ENCODE measurements at places on chromosomes 1 and 21.
A peak's percentile ranks its signal among the peaks of the same experiment; 100 is the strongest.

GRCh38 chr1:94418664-94419655 is 771 bp downstream of the ABCD3 start:
- DNase-seq: no peak

- DNase-seq: no peak
These were observed 101.1 kb downstream of the CDC7 start for GRCh38 chr1:91601554-91602376.

DNA sequence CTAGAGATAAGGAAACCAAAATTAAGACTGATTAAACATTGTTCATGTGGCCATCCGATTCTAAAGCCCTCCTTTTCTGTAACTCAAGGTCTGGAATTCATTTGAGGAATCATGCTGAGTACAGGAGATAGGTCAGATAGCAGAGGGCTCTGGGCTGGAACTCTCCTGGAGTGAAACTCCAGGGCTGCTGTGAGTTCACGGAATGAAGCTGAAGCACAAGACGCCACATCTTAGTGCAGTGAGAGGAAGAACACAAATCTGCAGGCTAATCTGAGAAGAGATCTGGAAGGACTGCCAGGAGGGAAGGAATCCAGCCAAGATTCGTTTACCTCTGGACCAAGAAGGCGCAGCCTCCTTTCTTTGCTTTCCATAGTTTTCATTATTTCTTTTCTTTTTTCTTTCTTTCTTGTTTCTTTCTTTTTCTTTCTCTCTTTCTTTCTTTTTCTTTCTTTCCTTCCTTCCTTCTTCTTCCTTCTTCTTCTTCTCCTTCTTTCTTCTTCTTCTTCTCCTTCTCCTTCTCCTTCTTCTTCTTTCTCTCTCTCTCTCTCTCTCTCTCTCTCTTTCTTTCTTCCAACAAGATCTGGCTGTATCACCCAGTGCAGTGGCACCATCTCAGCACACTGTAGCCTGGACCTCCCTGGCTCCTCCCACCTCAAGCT is 74.8 kb upstream of the ATP1B1 start:
- no peak for DNase-seq

- no peak for DNase-seq
These were observed 16.2 kb upstream of the POFUT2 start for GRCh38 chr21:45303751-45304475.

DNA sequence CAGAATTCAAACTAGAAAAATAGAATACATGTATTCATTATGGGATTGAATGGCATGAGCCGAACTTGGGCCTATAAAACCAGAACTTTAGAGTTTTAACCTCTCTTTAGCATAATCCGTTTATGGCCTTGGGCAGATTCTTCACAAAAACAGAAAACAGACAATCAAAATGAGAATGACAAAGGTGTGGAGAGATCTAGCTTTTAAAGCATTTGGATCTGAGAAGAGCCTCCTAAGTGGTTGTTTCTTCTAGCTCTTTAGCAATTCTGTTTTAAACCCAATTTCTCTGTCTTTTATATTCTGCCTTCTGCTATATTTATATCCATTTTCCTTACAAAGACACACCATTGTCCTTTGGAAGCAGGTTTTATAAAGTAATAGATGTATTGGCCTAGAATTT is 160.2 kb downstream of the RPS6KC1 start:
- DNase-seq: no peak

DNA sequence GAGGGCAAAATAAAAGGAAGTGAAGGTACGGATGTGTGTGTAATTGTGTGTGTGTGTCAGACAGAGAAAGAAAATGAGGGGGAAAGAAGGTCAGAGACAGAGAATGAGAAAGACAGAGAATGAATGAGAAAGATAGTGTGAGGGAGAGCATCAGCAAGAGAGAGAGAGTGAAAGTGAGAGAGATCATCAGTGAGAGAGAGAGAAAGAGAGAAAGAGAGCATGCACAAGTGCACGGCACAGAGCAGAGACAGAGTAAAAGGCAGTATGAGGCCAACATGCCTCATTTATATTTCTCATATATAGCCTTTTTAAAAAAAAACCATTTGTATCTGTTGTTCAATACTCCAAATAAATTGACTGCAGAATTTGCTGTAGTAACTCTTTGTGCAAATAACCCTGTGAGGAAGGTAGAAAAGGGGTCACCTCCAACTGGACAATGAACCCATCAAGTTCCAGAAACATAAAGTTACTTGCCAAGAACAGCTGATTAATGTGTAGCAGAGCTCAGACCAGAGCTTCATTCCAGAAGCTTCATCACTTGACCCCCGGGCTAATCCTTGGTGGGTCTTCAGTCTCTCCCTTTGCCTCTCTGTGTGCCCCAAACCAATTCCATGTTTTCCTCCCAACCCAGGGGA is 1.2 kb downstream of the HSD3B2 start:
- no peak for DNase-seq

- no peak for DNase-seq
These were observed 154.9 kb downstream of the CRB1 start for GRCh38 chr1:197422993-197423392.

DNA sequence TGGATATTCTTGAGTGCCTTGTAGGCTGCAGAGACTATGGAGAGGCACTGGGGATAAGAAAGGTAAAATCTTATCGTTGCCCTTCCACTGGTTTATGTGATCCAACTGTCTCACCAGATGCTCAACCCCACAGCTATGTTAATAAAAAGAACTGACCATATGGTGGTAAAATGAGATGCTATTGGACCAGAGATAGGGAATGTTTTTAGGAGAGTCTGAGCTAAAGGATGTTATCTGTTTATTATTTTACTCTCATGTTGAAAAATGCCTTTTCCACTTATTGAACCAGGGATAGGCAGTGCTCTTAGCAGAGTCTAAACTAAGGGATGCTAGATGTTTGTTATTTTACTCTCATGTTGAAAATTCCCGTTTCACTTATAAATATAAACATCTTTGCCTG is 172.8 kb upstream of the GREM2 start:
- no peak for DNase-seq

DNA sequence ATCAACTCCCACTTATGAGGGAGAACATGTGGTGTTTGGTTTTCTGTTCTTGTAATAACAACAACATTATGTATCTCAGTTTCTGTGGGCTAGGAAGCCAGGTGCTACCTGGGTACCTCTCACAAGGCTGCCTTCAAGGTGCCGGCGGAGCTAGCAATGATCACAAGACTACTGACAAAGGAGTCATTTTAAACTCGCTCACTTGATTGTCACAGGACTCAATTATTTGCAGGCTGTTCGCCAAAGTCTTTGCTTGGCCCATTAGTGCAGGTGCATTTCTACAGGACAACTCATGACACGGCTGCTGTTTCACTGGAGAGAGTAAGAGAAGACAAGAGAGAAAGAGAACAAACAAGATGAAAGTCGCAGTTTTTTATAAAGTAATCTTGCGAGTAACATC is 1237.4 kb upstream of the TMPRSS15 start:
- no peak for DNase-seq

- no peak for DNase-seq
These were observed 41.0 kb downstream of the PKP1 start for GRCh38 chr1:201324306-201324705.

DNA sequence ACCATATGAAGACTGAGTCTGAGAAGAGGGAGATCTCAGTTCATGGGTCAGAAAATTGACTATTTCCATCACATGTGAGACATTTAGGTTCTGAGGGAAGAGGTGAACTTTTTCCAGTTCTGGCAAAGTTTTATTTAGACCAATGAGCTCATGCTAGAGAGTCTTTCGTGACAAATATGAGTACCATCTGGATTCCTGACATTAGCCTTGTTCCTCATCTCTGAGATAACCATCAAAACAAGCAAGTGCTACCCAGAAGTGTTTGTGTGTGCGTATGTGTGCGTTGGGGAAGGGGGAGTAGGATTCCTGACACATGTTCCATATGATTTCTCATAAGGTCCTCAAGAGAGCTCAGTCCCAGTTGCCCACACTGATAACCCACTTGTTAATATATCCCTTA is 120.6 kb downstream of the FASLG start:
- no peak for DNase-seq

DNA sequence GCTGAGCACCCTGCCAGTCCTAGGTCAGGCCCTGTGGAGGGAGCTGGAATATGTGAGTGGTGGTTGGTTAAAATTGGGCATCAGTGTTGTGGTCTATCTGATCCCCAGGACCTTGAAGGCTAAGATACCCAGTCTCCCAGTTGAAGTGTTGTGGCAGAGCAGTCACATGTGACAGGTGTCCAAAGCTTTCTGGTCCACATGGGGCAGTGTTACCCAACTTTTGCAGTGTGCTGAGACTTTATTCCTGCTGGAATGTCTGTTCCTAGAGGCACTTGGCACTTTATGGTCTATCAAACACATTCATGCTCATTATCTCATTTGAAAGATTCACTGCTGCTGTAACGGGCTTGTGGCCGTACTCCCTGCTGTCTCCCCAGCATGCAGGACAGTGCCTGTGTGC is 21.0 kb upstream of the LORICRIN start:
- no peak for DNase-seq

GRCh38 chr1:47262787-47263413 is 30.9 kb upstream of the TAL1 start:
- peak; percentile 61 for DNase-seq

GRCh38 chr1:117959364-117959763 is 29.8 kb downstream of the WDR3 start:
- DNase-seq: no peak

DNA sequence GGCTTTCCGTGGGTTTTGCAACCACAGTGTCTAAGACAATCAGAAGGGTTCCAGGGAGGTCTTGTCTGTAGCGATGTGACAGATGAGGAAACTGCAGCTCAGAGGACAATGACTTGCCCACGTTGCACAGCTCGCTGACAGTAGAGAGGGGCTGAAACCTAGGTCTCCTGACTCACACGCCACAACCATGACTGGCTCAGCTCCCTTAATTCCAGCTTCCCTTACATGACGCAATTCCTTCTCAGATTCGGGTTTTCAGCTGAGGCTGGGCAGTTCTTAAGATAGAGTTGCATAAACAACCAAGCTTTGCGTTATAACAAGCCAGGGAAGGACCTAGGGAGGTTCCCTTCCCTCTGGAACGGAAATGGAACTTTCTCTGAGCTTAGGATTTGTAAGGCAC is 36.3 kb downstream of the DHCR24 start:
- no peak for DNase-seq

- DNase-seq: no peak
These were observed 3.6 kb downstream of the C1orf232 start for GRCh38 chr1:26164861-26165842.

DNA sequence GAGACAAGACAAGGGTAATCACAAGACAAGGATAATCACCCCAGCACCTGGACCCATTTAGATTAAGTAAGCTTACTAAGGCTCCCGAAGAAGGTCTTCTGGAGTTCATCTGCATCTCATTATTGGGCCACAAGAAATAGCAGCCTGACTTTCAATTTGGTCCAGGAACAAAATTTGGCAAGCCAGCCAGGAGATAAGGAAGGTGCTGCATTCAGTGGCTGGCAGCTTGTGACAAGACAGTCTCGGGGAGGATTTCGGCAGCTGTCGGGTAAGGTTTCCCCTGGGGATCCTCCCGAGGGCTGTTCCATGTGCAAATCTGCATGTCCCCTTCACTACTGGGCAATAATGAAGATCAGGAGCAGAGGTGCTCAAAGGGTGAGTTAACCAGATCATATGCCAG is 195.2 kb downstream of the FCRL5 start:
- no peak for DNase-seq

DNA sequence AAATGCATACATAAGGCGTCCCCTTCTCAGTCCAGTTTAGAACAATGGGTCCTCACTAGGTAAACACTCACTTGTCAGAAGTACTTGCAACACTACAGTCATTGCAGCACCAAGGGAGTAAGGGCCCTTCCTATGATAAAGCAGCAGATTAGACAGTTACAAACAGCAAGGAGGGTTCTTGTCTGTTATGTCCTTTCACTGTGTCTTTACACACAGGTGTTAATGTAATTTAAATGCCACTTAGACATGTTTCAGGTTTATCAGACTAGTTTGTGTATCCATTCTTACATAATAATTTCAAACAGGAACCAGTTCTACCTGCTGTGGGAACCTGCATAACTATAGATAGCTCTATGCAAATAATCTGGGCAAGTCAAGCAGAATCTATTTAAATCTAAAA is 105.6 kb upstream of the USH2A start:
- no peak for DNase-seq

- no peak for DNase-seq
These were observed 278.0 kb downstream of the RGS7 start for GRCh38 chr1:241079047-241079446.

- no peak for DNase-seq
These were observed 41.7 kb upstream of the RAB4A start for GRCh38 chr1:229229137-229229720.

- DNase-seq: no peak
These were observed 85.1 kb upstream of the CSF3R start for GRCh38 chr1:36567601-36568341.

DNA sequence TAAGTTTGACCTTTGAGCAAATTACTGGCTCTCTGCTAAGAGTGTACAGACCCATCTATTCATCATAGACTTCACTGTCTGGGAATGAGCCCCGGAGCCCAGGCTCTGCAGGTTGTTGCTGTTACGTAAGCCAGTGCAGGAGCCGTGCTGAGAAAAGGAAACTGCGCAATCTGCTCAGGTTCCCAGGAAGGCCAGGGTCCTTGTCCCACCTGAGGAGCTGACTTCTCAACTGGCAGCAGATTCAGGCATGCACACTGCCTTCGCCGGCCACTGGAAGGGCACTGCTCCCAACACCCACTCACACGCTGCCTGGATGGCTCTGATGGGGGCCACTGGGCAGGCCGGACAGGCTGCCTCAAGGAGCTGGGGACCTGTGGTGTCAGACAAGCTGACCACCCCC is 19.5 kb downstream of the RCAN1 start:
- no peak for DNase-seq

- DNase-seq: no peak
These were observed 25.2 kb downstream of the ANP32E start for GRCh38 chr1:150210706-150211105.

- DNase-seq: no peak
These were observed 4.8 kb upstream of the COL6A1 start for GRCh38 chr21:45976701-45977311.

- no peak for DNase-seq
These were observed 20.8 kb downstream of the MAB21L3 start for GRCh38 chr1:116131866-116132605.

- DNase-seq: no peak
These were observed 149.3 kb upstream of the TNR start for GRCh38 chr1:175892686-175893085.

GRCh38 chr21:44532712-44533111 is 7.3 kb downstream of the KRTAP10-1 start:
- no peak for DNase-seq

DNA sequence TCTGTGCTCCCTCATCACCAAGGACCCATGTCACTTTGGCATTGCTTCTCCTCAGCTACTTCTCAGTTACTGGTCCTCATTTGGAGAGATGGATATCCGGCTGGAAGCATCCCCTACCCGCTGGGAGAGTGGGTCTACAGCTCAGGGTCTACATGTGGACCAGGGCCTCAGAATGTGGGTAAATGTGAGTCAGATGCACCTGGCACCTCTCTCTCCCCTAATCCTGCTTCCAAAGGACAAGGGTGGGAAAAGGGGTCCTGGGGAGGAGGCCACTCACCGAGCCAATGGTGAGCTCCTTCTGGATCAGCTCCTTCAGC is 908 bp downstream of the S100A6 start:
- DNase-seq: no peak

- peak; percentile 59 for DNase-seq
These were observed 2.5 kb downstream of the LBR start for GRCh38 chr1:225425201-225425786.
